ENCODE measurements at places on chromosomes 3 and 15.
A peak's percentile ranks its signal among the peaks of the same experiment; 100 is the strongest.

- DNase-seq = no peak
These were observed 58.2 kb upstream of the NR2C2 start for GRCh38 chr3:14889205-14889604.

DNA sequence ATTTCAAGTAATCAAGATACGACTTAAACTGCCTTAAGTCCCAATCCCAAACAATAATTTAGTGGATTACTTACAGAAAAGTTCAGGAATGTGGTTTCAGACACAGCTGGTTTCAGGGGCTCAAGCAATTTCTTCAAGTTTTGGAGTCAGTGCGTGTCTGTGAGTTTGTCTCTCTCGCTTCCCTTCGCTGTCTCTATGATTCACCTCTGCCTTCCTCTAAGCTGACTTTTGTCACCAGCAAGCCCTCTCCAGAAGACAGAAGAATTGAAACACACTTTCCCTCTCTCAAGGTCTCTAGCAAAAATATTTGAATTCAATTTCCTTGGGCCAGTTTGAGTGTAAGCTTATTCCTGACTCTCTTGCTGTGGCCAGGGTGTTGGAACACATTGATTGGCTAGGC lies 392.4 kb downstream of the EDEM1 start:
- DNase-seq = no peak

- DNase-seq = no peak
These were observed 10.6 kb downstream of the CLPX start for GRCh38 chr15:65174509-65174908.

- no peak for DNase-seq
These were observed 300.3 kb downstream of the GABRG3 start for GRCh38 chr15:27271258-27271657.

GRCh38 chr15:47720555-47720954 lies 3.2 kb downstream of the SEMA6D start:
- no peak for DNase-seq

DNA sequence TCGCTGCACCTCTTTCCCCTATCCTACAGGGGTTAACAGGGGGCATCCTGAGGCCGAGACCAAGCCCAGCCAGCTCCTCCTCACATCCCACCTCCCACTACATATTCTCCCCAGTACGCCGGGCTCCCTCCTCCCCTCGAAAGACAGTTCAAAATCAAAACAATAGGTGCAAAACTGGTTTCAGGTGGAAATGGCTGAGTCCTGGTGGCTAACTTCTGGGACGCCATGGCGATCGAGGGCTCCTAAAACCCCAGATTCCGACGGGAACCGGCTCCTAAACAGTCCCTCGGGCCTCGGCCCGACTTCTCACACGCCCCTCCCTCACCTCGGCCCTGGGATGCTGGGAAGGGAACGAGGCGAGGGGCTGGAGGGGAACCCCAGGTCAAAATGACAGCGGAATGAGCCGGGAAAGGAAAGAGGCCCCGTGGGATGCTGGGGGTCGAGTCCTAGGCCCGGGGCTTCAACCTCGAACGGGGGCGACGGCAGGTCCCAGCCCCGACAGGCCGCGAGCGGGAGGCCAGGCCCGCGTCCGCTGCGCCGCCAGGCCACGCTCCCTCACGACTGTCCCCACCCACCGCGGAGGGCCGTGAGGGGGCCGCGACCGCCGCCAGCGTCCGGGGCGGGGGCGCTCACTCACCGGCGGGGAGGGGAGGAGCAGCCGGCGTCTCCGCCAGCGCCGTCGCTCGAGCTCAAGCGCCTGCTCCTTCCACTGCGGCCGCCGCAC lies 492 bp downstream of the TMCC1 start:
- DNase-seq = no peak

- DNase-seq = no peak
These were observed 71.6 kb downstream of the KAT2B start for GRCh38 chr3:20111836-20112235.

DNA sequence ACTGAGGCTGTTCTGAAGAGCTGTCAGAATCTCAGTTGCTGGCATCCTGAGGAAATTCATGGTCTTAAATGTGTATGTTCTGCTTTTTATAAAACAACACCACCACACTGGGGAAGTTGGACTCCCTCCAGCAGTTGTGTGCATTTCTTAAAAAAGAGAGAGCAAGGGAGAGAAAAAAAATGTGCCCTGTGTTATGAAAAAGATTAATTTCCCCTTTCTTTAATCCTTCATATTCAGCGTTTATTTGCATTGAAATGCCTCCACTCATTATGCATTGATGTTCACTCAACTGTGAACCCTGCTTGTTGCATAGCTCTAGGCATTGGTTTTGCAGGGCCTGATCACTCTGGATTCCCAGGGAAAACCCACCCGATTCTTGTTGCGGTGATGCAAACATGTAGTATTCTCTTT lies 4.4 kb upstream of the ZNF609 start:
- DNase-seq = no peak

- no peak for DNase-seq
These were observed 207.8 kb upstream of the MCTP2 start for GRCh38 chr15:94023531-94023930.

DNA sequence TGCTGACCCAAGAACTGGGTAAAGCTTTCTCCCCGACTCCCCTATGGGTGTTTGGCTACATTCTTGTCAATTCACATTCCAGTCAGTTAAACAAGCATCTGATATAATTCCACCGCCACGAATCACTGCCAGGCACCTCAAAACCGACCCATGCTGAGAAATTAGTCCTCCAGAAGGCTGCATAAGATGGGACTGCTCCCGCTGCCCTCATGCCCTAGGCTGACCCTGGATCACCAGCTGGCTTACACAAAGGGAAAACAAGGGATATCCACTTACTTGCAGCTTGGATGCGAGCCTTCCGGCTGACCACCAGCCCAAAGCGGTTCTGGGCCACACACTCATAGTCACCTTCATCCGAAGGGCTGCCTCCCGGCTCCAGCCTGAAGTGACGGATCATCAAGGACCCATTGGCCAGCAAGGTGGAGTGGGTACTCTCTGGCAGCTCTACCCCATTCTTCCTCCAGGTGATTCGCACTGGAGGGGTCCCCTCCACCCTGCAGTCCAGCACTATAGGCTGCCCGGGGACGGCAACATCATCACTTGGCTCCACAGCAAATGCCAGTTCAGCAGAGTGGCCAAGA lies 2.9 kb downstream of the IGDCC3 start:
- DNase-seq = no peak

- no peak for DNase-seq
These were observed 16.3 kb upstream of the PCSK6 start for GRCh38 chr15:101505610-101506337.

GRCh38 chr15:58070801-58071418 lies 5.4 kb upstream of the ALDH1A2 start:
- peak; percentile 33 for DNase-seq

GRCh38 chr3:8421267-8421666 lies 80.4 kb upstream of the LMCD1 start:
- DNase-seq = no peak

DNA sequence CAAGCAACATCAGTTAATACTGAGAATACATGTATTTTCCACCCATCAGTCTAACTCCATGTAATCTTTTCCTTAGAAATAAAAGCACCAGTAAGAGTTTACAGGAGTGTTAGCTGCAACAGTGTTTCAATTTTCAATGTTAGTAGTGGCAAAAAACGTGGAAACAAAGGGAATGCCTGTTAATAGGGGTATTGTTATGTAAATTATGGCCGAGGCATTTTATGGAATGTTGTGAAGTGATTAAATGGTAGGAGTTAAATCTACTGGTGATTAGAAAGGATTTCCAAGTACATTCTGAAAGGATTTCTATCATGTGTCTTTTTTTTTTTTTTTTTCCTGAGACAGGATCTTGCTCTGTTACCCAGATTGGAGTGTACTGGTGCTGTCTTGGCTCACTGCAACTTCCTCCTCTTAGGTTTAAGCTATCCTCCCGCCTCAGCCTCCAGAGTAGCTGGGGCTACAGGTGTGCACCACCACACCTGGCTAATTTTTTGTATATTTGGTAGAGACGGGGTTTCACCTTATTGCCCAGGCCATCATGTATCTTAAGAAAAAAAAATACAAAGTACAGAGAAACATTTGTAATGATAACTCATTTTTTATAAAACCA lies 6.6 kb downstream of the ATP6V1A start:
- DNase-seq = no peak

DNA sequence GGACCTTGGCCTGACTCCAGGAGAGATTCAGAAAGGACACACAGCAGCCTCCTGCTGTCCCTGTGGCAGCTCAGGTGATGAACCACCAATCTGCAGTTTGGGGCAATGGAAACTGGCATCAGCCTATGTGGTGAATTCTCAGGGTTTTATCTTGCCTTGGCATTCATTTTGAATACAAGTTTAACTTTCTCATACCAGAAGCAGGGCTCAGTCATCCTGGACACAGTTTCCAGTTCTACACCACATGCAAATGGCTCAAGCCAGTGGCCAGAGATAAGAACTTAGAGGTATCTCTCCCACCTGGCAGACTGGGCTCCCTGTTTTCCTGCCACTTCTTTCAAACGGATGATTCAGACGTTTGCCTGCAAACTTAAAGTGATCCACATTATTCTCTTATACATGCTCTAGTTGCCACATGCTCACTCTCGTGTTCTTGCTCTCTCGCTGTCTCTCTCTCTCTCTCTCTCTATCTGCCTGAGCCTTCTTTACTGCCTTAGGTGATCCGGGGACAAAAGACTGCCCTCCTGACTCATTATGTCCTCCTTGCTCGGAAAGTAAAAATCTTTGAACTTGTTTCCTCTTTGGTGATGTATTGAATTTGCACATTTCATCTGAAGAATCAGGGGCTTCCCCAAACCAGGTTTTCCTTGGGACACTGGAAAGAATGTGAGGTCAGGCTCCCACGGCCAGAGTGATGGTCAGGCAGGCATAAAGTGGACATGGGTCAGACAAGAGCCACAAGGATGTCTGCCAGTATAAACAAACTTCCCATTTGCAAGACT lies 99.6 kb upstream of the STT3B start:
- no peak for DNase-seq

- DNase-seq = no peak
These were observed 151.4 kb downstream of the MEIS2 start for GRCh38 chr15:36948982-36949381.

Measured in mesothelial cell of epicardium (in vitro differentiated cells).